ENCODE measurements at places on chromosomes 7 and 10.

DNA sequence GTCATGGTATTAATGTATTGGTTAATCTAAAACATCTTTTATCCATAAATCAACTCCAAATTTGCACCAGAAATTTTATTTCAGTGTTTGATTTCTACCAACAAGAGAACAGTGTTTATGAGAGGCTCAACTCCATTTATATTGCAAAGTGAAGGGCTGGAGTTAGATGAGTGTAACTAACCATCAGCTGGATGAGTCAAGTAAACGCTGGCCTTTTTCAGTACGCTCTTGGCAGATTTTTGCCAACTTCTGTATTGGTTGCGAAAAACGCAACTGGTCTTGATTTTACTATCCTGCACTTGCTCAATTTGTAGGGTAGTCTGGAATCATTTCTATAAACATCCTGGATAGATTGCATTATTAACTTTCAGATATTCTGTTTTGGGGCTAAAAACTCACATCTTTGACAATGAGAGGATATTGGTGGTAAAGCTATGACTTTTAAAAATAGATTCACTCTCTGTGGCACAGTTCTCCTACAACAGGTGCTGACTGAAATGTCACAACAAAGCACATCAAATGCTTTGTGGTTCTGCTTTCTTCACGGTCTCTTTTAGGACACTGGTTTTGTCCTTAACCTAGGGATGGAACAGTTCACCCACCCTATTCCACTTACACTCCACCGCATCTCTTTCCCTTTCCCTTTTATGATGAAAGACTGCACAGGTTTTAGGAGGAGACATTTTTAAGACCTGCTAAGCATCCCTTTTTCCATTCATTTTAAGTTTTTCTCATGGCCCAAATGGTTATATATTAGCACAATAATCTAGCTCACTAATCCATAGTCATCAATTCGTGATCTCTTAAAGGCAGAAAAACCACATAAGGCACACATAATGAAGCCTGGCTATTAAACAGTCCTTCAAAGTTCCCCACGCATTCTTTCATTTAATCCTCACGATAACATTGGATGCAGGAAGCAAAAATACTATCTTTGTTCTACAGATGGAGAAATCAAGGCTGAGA lies 12.8 kb downstream of the CACNA2D1 start:
- no peak for DNase-seq

DNA sequence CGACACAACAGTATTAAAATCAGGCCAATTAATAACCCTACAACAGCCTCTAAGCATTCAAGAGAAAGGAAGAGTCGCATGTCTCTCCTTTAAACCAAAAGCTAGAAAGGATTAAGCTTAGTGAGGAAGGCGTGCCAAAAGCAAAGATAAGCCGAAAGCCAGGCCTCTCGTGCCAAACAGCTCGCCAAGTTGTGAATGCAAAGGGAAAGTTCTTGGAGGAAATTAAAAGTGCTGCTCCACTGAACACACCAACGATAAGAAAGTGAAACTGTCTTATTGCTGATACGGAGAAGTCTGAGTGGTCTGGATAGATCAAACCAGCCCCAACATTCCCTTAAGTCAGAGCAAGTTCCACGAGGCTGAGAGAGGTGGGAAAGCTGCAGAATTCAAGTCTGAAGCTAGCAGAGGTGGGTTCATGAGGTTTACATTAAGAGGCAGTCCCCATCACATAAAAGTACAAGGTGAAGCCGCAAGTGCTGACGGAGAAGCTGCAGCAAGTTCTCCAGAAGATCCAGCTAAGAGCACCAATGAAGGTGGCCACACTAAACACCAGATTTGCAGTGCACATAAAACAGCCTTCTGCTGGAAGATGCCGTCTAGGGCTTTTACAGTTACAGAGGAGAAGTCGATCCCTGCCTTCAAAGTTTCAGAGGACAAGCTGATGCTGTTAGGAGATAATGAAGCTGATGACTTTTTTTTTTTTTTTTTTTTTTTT lies 194.8 kb downstream of the MAD1L1 start:
- no peak for DNase-seq

DNA sequence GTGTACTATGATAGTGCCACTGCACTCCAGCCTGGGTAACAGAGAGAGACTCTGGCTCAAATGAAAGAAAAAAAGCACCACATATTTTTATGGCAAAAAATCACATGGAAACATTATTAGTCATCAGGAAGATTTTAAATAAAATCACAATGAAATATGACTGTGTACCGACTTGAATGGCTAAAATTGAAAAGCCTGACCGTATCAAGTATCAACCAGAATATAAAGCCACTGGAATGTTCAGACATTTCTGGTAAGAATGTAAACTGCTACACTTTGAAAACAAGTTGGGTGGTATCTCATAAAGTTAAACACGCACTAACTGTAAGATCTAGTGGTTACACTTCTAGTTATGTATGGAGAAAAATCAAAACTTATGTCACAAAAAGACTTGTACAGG lies 306.7 kb upstream of the MBL2 start:
- DNase-seq: no peak

DNA sequence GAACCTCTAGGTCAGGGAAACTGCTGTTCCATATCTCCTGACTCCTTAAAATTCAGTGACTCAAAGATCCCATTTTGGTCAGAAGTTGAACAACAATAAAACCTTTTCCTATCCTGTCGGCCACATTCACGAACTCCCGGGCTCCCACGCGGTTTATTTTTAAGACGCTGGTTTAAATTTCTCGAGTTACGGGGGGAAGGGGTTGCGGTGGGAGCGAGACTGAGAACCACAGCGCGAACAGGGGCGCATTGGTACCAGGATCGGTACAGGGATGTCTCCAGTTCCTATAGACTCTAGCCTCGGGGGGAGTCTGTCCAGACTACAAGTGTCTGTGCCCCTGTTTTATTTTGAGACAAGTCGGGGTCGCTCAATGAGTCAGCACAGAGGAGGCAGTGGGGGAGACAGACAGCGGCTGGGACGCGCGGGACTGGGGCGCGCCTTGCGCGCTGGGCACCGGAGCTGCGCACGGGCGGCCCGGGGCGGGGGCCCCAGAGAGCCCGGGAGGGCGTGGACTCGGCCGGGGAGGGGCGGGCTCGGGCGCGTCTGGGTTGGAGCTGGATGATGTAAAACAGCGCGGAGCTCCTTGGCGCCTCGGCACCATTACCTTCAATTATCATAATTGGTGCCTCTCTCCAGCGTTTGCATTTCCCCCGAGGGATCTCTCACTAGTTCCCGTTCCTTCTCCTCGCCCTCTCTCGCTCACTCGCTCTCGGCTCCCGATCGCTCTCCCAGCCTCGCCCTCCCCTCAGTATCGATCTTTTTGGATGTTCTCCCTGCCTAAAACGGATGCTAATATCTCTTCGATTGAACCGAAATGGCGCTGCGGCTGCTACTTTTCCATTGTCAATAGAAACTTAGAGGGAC lies 8.7 kb upstream of the BAMBI start:
- peak; percentile 83 for DNase-seq

- no peak for DNase-seq
Measured at GRCh38 chr10:124696446-124697392, 47.5 kb downstream of the FAM53B start.

GRCh38 chr7:25002786-25003185 lies 22.8 kb upstream of the OSBPL3 start:
- DNase-seq: no peak

GRCh38 chr7:106978425-106979420 lies 65.8 kb upstream of the PRKAR2B start:
- no peak for DNase-seq

DNA sequence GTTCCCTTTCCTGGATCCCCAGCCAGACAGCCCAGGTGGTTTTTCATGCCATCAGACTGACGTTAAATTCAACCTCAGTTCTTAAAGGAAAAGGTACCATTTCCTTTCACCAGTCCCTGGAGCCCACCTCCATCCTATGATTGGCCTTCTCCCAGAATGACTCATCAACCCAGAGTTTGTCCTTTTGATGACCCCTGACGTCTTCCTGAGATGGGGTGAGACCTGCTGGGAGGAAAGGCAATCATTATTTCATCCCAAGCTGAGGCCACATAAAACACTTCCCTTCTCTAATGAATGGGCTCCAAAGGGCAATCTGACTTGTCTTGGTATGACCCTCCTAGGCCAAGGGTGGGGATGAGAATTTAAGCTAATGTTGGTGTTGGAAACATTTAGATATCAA lies 750.7 kb downstream of the SUGCT start:
- DNase-seq: no peak

GRCh38 chr10:5360318-5360915 lies 4.3 kb upstream of the UCN3 start:
- no peak for DNase-seq

- no peak for DNase-seq
Measured at GRCh38 chr10:69272624-69273023, 5.7 kb upstream of the HK1 start.

DNA sequence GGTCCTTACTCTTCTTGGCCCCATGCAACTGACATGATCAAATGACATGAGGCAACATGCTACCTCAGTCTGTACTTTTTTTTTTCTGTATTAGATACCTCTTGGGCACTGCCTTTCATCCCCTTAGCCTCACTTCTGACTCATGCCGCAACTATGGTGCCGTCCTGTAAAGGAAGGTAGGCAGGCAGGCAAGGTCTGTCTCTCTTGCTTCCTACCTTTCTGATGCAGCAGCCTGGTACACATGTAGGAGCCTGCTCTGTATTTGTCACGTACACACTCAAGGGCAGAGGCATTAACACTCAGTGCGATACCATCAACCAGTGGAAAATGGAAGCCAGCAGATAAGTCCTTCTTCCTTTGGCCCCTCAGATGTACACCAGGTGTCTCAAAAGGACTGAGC lies 146.7 kb downstream of the ATE1 start:
- DNase-seq: no peak

GRCh38 chr7:39168403-39169098 lies 190.8 kb downstream of the POU6F2 start:
- no peak for DNase-seq

DNA sequence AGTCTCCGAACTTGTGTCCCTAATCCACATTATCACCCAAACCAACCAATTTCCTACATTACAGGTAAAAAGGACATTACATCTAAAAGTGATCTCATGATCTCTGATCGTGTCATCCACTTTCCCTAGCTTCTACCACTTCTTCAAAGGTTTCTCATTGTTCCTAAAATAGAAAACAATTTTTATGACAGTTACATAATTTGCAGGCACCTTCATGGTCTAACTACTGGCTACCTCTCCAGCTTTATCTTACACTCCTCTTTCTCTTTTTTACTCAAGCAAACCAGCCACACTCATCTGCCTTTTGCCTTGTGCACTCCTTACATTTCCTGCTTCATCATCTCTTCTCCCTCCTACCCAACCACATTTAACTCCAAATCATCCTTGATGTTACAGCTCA lies 886.7 kb upstream of the SORCS1 start:
- no peak for DNase-seq

- no peak for DNase-seq
Measured at GRCh38 chr10:92789067-92789466, 59.3 kb upstream of the EXOC6 start.

- DNase-seq: no peak
Measured at GRCh38 chr7:144473908-144474307, 70.4 kb upstream of the NOBOX start.

DNA sequence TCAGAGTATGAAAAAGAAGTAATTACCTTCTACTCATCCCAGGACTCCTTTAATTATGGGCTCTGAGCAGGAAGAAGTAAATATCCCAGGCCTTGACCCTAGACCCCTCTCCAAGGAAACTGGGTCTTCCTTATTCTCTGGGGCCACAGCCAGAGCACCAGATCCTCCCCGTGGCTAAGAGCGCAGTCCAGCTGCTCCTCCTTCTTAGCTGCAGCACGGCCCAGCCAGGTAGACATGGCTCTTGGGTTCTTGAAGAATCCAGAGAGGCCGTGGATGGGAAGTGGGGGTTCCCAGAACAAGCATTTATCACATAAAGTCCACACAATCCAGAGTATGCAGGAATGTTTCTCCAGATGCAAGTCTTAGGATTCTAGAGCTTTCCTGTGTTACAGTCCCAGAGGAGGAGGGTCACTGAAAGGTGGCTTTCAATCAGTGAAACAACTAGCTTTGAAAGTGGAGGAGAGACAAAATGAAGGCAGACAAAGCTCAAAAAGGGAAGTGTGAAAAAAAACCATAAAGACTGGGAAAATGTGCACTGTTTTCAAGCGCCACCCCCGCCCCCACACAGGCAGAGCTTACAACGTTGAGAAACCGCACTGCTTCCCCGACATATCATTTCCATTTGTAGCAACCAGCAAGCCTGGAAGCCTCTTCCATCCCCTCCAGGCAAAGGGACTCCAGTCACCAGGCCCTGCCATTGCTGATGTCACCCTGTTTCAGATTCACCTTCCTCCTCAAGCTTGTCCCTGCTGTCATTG lies 396.5 kb upstream of the MKI67 start:
- no peak for DNase-seq

DNA sequence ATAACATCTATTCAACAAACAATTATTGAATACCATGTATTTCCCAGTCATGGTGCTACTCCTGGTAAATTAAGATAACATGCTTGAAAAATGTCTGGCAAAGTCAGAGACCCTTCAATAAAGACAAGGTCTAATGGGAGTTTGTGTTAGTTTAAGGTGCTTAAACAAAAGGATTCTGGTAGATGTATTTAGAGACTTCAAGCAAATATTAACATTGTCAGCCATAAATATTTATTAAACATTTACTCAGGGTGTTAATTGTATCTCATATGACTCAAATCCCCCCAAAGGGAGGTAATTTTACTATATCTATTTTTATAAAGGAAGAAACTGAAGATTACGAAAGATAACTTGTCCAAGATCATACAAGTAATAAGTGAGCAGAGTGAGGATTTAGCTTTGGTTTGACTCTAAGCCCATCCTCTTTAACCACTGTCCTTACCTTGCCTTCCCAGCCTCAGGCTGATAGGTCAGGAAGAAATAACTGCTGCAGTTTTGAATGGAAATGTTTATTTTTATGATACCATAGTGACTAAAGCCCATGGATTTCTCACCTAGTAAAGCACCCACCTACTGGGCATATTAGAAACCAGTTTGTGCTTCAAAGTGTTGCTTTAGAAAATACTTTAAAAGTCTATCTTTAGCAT lies 215.4 kb downstream of the COBL start:
- no peak for DNase-seq

GRCh38 chr10:7471720-7472367 lies 61.0 kb upstream of the SFMBT2 start:
- no peak for DNase-seq

DNA sequence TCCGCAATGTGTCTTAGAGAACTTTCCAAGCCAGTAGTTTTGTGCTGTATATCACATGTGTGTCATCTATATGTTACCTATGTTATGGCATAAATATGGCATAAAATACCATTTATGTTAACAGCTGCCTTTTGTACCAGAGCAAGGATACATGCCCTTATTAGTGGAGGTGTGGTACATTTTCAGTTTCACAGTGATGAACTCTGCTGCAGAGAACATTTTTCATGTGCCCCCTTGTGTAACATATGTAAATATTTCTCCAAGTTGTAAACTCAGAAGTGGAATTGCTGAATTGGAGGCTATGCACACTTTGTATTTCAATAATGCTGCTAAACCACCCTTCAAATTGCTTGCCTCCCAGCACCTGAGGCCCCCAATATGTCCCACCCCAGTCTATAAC lies 31.9 kb upstream of the CRHR2 start:
- no peak for DNase-seq

GRCh38 chr7:19377611-19378344 lies 232.6 kb upstream of the FERD3L start:
- no peak for DNase-seq

GRCh38 chr7:99369767-99370391 lies 4.7 kb upstream of the ARPC1B start:
- DNase-seq: no peak
